ENCODE measurements at places on chromosomes 11 and 22.

- no peak for DNase-seq
Observed at GRCh38 chr11:119540370-119541125, 117.6 kb upstream of the THY1 start.

- DNase-seq, result no peak
Observed at GRCh38 chr11:78647266-78647915, 72.7 kb upstream of the NARS2 start.

GRCh38 chr11:82722231-82722630, 11.4 kb downstream of the FAM181B start:
- DNase-seq, result no peak

DNA sequence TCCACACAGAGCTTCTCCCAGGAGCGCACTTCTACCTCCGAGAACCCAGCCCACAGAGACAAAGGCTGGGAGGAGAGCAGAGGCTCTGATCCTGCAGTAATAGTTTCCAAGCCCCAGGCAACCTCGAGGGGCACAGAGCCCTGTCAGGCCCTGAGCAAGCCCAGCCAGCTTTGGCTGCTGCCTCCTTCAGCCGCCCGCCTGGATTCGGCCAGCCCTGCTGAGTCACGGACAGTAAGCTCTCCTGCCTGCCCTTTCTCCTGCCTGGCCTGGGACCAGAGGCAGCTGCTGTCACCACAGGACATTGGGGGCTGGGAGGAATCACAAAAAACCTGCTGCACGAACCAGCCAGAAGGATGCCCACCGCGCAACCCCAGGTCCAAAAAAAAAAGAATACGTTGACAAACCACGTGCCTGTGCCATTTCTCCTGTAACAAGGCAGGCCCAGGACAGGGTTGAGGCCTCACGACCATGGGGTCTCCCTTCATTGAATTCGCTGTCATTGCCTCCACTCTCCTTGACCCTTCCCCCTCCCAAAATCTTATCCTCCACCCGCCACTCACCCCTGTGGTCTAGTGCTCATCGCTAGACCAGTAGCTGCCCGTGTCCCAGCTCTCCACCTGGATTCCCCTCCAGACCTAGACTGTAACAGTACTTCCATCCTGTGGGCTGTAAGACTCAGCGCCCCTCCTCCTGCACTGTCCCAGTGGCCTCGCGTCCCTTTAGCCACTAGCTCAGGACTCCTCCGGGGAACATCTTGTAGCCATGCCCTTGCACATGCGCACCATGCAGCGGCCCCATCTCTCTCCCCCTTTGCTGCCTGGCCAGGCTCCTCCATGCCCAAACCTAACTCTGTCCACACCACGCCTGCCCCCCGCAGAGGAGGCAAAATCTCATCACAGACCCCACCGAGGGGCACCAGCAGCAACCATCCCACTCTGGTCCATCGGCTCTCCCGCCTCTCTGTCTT, 7.4 kb upstream of the SLC22A12 start:
- DNase-seq, result no peak

DNA sequence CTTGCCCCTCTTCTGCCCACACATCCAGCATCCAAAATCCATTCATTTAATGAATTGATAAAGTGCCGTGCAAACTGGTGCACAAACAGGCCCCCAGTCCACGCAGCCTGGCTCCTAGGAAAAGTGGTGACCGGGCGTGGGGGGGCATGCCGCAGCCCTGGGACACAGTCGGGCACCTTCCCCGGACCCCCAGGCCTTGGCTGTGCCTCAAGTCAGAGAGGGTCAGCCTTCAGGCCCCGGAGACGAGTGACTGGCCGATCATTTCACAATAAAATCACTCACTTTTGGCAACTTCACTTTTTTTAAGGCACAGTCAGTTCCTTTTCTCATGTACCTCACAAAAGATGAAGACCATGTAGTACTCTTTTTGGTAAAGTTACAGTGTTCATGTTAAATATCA, 8.0 kb downstream of the CDPF1 start:
- DNase-seq, result no peak

- no peak for DNase-seq
Observed at GRCh38 chr22:45587638-45588505, 83.8 kb upstream of the ATXN10 start.

GRCh38 chr11:4647766-4648165, 4.0 kb downstream of the OR51E1 start:
- no peak for DNase-seq

- DNase-seq, result no peak
Observed at GRCh38 chr11:31987118-31988005, 103.5 kb upstream of the RCN1 start.

- DNase-seq, result no peak
Observed at GRCh38 chr11:32792111-32792947, 2.1 kb downstream of the CCDC73 start.

DNA sequence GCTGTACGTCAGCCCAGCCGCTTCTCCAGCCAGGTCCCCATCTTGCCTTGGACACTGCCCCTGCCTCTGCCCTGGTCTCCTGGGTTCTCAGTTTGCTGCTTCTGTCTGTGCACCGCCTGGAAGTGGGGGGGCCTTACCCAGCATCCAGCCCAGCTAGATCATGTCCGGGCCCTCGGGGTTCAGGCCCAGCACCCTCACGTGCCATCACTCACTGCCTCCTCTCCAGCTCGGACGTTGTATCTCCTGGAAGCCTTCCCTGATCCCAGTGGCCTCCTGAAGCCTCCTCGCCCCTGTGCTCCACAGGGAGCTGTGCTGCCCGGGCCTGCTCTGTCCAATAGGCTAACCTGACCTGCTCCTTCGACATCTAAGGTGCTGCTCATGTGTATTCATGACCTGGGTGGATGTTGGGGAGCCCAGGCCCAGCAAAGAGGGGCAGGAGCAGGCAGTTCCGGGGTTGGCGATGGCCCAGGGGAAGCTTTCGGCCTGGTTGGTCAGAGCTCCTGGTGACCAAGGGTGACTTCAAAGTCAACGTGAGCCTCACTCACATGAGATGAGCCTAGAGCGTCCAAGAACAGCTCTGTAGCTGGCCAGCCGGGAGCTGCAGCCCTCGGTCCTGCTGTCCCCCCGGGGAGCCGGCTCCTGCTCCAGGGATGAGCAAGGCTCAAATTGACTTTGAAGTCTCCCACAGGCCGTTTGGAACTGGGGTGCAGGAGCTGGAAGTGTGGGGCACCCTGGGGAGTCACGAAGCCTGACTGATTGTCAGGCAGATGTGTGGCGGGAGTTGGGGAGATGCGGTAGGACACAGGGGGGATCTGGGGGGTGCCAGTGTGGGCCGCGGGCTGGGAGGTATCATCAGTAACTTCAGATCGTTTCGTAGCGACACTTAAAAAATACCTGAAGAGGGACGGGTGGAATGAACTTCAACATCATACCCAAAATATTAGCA, 5.2 kb upstream of the ASCL2 start:
- DNase-seq, result no peak

Data from stimulated activated CD8-positive, alpha-beta memory T cell treated with anti-CD3 and anti-CD28 coated beads, Interleukin-4, amount 100 ng/mL, for 4 hours (primary cell).